ENCODE measurements at places on chromosomes 2 and 18. TPM values are rescaled to one million over a fixed set of nuclear protein-coding genes. Genes with fewer than 3 reads are reported as not detected.

Gene GALNT5
- 0.17 TPM for total RNA-seq

- H3K4me3 ChIP-seq: no peak overlapping the region
- H3K27me3 ChIP-seq: no peaks in the 10 kb centered on the region
- H3K4me1 ChIP-seq: no peaks in the 10 kb centered on the region
- H3K36me3 ChIP-seq: peaks cover 3% of the 10 kb centered on the region
- no peak overlapping the region for H3K27ac ChIP-seq
These were observed 25.9 kb downstream of the HDLBP start for GRCh38 chr2:241289597-241289996.

DNA sequence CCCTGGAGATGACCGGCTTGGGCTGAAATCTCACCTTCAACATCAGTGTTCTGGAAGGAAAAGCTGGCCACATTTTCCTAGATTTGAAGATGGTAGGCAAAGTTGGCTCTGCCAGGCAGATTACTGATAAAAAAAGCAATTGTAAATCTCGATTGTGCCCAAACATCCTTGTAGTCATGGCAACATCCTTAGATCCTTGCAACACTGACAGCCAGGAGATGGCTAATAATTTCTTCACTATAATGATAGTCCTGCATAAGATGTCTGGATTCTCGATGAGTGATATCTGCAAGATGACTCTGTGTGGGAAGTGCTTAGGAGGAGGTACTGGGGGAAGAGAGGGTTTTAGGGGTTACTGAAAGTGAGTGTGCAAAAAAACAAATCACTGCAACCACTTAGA lies 149.1 kb downstream of the FSHR start:
- no peak for DNase-seq
- no peaks in the 10 kb centered on the region for H3K27me3 ChIP-seq
- no peaks in the 10 kb centered on the region for H3K36me3 ChIP-seq
- H3K27ac ChIP-seq: no peak overlapping the region
- no peak overlapping the region for H3K4me3 ChIP-seq

- DNase-seq: no peak
- H3K4me3 ChIP-seq: no peak overlapping the region
- H3K4me1 ChIP-seq: no peaks in the 10 kb centered on the region
- no peak overlapping the region for H3K27ac ChIP-seq
These were observed 9.6 kb downstream of the IMMT start for GRCh38 chr2:86185517-86186212.

DNA sequence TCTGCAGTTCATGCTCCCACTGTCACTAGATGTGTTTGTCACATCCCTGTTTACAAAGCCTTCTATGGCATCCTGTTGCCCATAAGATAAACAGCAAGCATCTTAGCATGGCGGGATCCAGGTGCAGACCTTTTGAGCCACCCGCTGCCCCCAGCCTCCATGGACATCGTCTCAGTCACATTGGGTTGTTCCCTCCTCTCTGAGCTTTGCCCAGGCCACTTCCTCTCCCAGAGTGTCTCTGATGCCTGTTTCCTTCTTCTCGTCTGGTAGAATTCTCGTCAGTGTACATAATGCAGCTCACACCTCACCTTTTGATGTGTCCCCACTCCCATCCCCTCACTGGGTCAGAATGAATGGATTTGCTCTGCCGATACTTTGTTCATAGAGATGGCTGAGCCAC lies 239.0 kb upstream of the APCDD1 start:
- no peaks in the 10 kb centered on the region for H3K4me1 ChIP-seq
- no peak overlapping the region for H3K4me3 ChIP-seq

DNA sequence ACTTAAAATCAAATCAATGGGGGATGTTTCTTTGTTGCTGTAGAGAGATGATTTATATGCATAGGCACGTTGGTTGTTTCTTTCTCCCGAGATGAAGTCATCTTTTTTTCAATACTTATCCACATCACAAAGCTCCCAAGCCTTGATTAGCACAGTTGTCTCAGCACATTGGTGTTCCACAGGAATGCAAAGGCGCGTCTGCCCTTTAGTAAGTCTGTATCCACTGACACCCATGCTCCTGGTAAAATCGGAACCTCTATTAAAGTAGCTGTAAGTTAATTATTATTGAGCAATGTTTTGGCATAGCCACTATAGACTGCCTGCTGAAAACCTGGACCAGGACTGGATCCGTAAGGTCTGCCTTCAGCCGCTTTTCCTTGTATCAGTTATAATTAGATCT lies 77.6 kb upstream of the RBM44 start:
- H3K4me1 ChIP-seq: no peaks in the 10 kb centered on the region
- no peaks in the 10 kb centered on the region for H3K36me3 ChIP-seq
- H3K4me3 ChIP-seq: no peak overlapping the region
- no peak for DNase-seq

GRCh38 chr2:195674491-195675221 lies 17.6 kb downstream of the SLC39A10 start:
- H3K27me3 ChIP-seq: no peaks in the 10 kb centered on the region
- H3K36me3 ChIP-seq: peaks cover 19% of the 10 kb centered on the region
- H3K4me1 ChIP-seq: no peaks in the 10 kb centered on the region
- H3K4me3 ChIP-seq: no peak overlapping the region
- no peak for DNase-seq
- H3K27ac ChIP-seq: no peak overlapping the region

DNA sequence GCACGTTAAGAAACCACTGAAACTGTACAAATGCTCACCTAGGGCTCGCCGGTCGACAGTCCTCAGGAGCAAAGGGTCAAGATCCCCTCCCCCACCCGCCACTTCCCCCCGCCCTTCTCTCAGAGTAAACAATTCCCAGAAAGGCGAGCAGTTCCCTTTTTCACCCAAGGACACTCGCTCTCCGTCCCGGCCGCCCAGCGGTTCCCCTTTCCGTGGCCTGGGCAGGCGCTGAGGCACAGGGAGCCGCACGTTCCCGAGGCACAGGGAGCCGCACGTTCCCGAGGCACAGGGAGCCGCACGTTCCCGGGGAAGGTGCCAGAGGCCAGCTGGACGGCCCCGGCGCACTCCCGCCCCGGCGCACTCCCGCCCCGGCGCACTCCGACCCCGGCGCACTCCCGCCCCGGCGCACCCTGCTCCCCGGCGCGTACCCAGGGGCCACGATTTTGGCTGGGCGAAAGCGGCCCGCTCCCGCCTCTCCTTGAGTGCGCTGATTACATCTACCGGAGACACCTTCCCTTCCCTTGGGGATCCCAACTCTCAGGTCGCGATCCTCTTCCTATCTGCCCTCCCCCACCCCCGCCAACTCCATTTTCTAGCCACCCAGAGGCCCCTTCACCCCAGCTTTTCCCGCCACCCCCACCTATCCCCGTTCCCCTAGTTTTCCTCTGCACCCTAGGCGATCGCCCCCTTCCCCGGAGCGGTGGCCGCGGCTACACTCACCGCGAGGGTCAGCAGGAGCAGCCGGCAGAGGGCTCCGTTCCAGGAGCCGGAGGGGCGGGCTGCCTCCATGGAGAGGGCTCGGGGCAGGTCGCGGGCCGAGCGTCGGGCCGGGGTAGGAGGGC lies 817 bp downstream of the DSC2 start:
- peak overlapping the region; percentile 29 for H3K27ac ChIP-seq
- peak; percentile 80 for DNase-seq
- H3K36me3 ChIP-seq: no peaks in the 10 kb centered on the region

DNA sequence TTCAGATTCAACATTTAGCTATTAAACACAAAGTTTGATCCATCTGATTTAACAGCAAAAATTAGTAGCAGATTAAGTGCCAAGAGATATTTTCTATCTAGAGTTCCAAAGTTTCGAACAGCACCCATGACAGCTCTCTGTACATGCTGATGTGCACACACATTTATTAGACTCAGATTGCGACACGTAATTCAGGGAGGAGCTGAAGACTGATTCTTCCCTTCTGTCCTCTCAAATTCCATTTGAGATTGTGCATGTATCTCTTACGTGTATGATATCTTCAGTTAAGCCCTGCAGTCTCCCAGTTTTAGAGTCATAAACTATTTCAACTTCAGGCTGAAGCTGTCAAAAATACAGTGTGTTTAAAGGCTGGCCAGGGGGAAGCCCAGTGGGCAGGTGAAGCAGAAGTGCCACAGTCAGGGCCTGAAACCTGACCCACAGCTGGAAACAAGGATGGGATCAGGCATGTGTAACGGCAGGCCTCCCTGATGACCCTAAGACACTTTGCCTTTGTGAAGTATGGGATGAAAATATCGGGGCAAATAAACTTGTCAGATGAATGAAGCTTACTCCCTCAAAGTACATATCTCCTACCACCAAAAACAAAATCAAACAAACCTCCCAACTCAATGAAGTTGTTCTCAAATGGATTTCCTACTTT lies 30.6 kb downstream of the CYB5A start:
- DNase-seq: no peak
- no peak overlapping the region for H3K4me3 ChIP-seq
- 0 out of 2 replicates have a peak, but pooled peaks cover 3% of the 10 kb centered on the region for H3K4me1 ChIP-seq
- H3K36me3 ChIP-seq: peaks cover 19% of the 10 kb centered on the region
- no peaks in the 10 kb centered on the region for H3K27me3 ChIP-seq
- no peak overlapping the region for H3K27ac ChIP-seq

- H3K27ac ChIP-seq: no peak overlapping the region
- no peak overlapping the region for H3K4me3 ChIP-seq
- H3K4me1 ChIP-seq: no peaks in the 10 kb centered on the region
- H3K36me3 ChIP-seq: no peaks in the 10 kb centered on the region
- no peak for DNase-seq
These were observed 7.5 kb upstream of the ITPRIPL1 start for GRCh38 chr2:96317584-96317997.

GRCh38 chr2:213162516-213163118 lies 11.2 kb upstream of the IKZF2 start:
- no peak for DNase-seq
- H3K27me3 ChIP-seq: no peaks in the 10 kb centered on the region
- H3K27ac ChIP-seq: no peak overlapping the region
- no peaks in the 10 kb centered on the region for H3K36me3 ChIP-seq
- no peak overlapping the region for H3K4me3 ChIP-seq
- no peaks in the 10 kb centered on the region for H3K4me1 ChIP-seq

Gene TFCP2L1
- 1.9 TPM for total RNA-seq

Gene RGPD4
- 0.07 TPM for total RNA-seq

DNA sequence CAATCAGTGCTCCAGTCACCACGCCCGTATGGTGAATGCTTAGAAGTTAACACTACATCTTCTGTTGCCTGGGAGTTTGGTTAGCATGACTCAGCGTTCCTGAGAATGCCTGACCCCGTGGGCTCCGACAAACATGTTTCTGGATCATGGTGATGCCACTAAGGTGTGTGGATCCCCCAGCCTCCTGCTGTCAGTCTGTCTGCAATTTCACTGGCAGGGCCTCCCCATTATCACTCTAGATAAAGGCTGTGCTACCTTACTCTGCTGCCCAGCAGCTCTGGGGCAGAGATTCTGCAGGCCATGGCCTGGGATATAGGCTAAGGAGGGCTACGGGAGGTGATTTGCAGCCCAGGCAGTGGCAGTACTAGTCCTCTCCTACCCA lies 66.0 kb downstream of the STPG4 start:
- no peaks in the 10 kb centered on the region for H3K4me1 ChIP-seq
- no peaks in the 10 kb centered on the region for H3K36me3 ChIP-seq

Gene ANKRD30B
- total RNA-seq: not detected

GRCh38 chr2:217535957-217536708 lies 466.7 kb downstream of the TNS1 start:
- H3K27me3 ChIP-seq: no peaks in the 10 kb centered on the region
- no peaks in the 10 kb centered on the region for H3K36me3 ChIP-seq
- H3K4me1 ChIP-seq: no peaks in the 10 kb centered on the region
- H3K4me3 ChIP-seq: no peak overlapping the region
- DNase-seq: no peak
- no peak overlapping the region for H3K27ac ChIP-seq

Gene TXNDC2
- 0.28 TPM for total RNA-seq

DNA sequence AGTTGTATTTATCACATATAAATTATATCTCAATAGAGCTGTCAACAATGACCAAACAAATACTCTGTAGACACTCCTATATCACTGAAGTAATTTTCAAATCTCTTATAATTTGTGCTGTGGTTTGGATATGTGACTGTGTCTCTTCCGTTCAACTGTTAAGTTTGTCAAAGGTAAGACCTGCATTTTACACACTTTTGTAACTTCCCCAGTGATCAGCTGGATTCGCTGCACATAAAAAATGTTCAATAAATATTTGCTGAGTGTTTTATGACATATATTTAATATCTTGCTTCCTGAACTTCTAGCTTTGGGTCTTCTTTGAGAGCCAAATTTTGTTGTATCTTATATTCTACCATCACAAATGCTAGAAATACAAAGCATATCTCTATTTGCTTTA lies 57.3 kb upstream of the ROCK1 start:
- DNase-seq: no peak
- no peaks in the 10 kb centered on the region for H3K36me3 ChIP-seq
- H3K4me1 ChIP-seq: no peaks in the 10 kb centered on the region
- H3K4me3 ChIP-seq: no peak overlapping the region

DNA sequence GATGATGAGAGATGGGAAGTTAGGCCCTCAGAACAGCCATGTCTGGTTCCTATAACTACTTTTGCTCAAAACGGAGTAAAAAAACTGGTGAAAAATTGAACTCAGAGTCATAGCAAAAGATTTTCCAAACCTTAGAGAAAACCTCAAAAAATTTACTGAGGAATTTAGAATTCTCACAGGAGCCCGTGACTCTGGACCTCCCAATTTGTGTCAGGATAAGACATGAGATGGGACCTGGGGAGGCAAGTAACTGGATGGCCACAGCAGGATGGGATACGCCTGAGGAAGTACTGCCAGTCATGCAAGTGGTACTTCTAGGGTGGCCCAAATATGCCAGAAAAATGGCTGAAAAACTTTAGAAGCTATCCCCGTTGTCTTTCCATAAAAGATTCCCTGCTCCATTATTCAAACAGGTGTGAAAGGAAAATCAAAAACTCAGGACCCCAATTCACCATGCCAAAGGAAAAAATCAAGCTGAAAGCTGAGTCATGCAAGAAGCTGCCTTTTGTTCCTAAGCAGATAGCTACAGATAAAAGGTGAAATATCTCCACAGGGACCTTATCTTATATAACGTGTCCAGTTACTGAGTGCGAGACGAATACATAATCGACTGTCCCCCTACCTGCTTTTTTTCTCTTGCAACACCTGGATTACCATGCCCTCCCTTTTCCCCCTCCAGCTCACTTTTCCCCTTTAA lies 34.1 kb upstream of the LIPG start:
- peaks cover 8% of the 10 kb centered on the region for H3K36me3 ChIP-seq
- H3K4me3 ChIP-seq: no peak overlapping the region
- DNase-seq: no peak
- no peaks in the 10 kb centered on the region for H3K27me3 ChIP-seq
- H3K4me1 ChIP-seq: peaks cover 3% of the 10 kb centered on the region

DNA sequence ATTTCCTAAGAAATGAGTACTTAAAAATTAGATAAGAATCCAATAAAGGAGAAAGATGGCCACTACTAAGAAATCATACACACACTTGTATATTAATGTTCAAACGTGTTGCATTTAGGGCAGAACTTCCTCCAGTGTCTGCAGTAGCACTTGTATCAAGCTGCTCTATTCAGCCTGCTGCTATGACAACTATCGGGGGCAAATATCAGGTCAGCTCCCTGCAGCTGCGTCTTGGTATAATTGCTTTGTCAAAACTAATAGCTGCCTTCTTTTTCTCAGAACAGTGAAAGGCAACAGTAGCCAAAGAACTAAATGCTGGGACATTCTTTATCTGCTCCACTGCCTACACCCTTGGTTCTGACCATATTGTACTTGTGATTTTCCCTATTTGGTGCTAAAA lies 300.7 kb downstream of the NOL4 start:
- no peaks in the 10 kb centered on the region for H3K27me3 ChIP-seq
- H3K36me3 ChIP-seq: no peaks in the 10 kb centered on the region
- no peaks in the 10 kb centered on the region for H3K4me1 ChIP-seq
- no peak for DNase-seq
- no peak overlapping the region for H3K27ac ChIP-seq

- H3K27me3 ChIP-seq: no peaks in the 10 kb centered on the region
- H3K36me3 ChIP-seq: peaks cover 72% of the 10 kb centered on the region
- H3K4me1 ChIP-seq: no peaks in the 10 kb centered on the region
- DNase-seq: no peak
These were observed 55.7 kb downstream of the CTDP1 start for GRCh38 chr18:79735071-79735980.
